Left forelimb (tissue), 1 donor: ENCODE measurements at places on chromosomes 12 and 14.
A peak's percentile ranks its signal among the peaks of the same experiment; 100 is the strongest.

- no peak for DNase-seq
These were observed 15.1 kb downstream of the APPL2 start for GRCh38 chr12:105220929-105221290.

- no peak for DNase-seq
These were observed 447.5 kb upstream of the DCN start for GRCh38 chr12:91630083-91630482.

DNA sequence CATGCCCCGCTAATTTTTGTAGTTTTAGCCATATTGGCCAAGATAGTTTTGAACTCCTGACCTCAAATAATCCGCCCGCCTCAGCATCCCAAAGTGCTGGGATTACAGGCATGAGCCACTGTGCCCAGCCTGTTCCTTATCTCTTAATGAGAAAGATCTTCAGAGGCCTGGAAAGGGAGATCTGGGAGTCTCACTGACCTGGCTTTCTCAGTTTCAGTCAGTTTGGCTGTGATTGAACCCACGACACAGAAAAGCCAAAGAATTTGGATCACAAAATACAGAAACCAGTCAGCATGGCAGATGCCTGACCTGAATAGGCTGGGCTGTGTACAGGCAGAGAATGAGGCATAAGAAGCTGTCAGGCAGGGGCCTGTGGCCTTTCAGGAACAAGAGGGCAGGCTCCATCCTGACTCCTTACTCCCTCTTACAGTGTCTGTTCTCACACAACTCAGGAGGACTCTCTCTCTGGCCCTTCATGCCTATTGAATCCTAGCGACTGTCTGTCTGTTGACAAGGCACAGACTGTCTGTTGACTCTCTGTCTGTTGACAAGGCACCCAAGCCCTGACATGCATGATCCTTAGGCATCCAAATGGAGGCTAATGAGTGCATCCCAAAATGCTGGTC, 366.5 kb upstream of the CCDC196 start:
- no peak for DNase-seq

- no peak for DNase-seq
These were observed 143.8 kb upstream of the ARID2 start for GRCh38 chr12:45585522-45586230.

GRCh38 chr12:88035271-88035906, 6.2 kb upstream of the C12orf50 start:
- peak; percentile 91 for DNase-seq

- DNase-seq, result no peak
These were observed 84.9 kb downstream of the PHETA1 start for GRCh38 chr12:111283966-111284365.

- DNase-seq, result no peak
These were observed 33.0 kb downstream of the DBX2 start for GRCh38 chr12:45017916-45018315.

GRCh38 chr12:1841586-1842182, 21.3 kb downstream of the LRTM2 start:
- DNase-seq, result no peak

DNA sequence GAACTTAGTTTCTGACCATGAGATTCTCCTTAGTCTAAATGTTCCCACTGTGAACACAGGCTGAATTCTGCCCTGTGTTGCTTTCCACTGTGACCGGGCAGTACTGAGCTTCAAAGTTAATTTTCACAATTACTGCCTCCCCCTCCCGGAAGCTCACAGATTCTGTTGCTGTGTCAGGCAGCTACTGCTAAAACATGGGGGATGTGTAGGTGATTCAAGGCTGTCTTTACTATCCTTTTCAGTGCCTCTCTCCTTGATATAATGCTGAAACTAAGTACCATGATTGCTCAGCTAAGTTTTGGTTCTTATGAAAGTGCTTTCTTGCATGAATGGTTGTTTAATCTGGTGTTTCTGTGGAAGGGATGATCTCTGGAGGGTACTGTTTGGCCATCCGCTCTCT, 428.3 kb upstream of the NOVA1 start:
- DNase-seq, result no peak
